Nasal cavity respiratory epithelium epithelial cell of viscerocranial mucosa (primary cell): ENCODE measurements at places on chromosomes 5 and 9. TPM values are rescaled to one million over a fixed set of nuclear protein-coding genes. Genes with fewer than 3 reads are reported as not detected.

The WNT8A gene
- total RNA-seq = not detected in 2 replicates

The GOLGA1 gene
- 12.0 and 18.0 TPM in 2 replicates for total RNA-seq

The GDA gene
- total RNA-seq = 0.14 and 3.4 TPM in 2 replicates

The LRRTM2 gene
- total RNA-seq = not detected in 2 replicates

The MARVELD2 gene
- total RNA-seq = 42.0 and 53.6 TPM in 2 replicates

The RNF38 gene
- total RNA-seq = 6.5 and 14.5 TPM in 2 replicates

The TOR1A gene
- 19.5 and 36.1 TPM in 2 replicates for total RNA-seq

The SKIC3 gene
- total RNA-seq = 123 and 132 TPM in 2 replicates

The STKLD1 gene
- under 0.01 and 0.07 TPM in 2 replicates for total RNA-seq

The SAPCD2 gene
- 0.85 and 2.1 TPM in 2 replicates for total RNA-seq

The HDHD3 gene
- 17.1 and 19.4 TPM in 2 replicates for total RNA-seq

The PAEP gene
- total RNA-seq = not detected in 2 replicates

The IL13 gene
- total RNA-seq = not detected in 2 replicates

The PCDHA4 gene
- 0.34 and 2.3 TPM in 2 replicates for total RNA-seq

The MZB1 gene
- total RNA-seq = 0.07 and 0.34 TPM in 2 replicates

The ACTL7B gene
- 0.07 TPM in 1 of 2 replicates, not detected in the other for total RNA-seq

The CDKN2AIPNL gene
- total RNA-seq = 19.0 and 44.4 TPM in 2 replicates

The PHF24 gene
- 0.14 and 0.68 TPM in 2 replicates for total RNA-seq

The F12 gene
- 4.4 and 9.8 TPM in 2 replicates for total RNA-seq

The CCL21 gene
- total RNA-seq = not detected in 2 replicates

The TLR4 gene
- total RNA-seq = under 0.01 and 0.50 TPM in 2 replicates

The ADGRV1 gene
- total RNA-seq = 1.5 and 3.1 TPM in 2 replicates

The NOXA1 gene
- 0.68 and 3.3 TPM in 2 replicates for total RNA-seq

The FOXD4L5 gene
- total RNA-seq = under 0.01 and 0.14 TPM in 2 replicates
